Colonic mucosa (tissue), 4 donors: ENCODE measurements at places on chromosomes 5 and 9. TPM values are rescaled to one million over a fixed set of nuclear protein-coding genes. Genes with fewer than 3 reads are reported as not detected.

- no peak for DNase-seq
Observed at GRCh38 chr5:147669169-147669869, 113.2 kb downstream of the JAKMIP2 start.

DNA sequence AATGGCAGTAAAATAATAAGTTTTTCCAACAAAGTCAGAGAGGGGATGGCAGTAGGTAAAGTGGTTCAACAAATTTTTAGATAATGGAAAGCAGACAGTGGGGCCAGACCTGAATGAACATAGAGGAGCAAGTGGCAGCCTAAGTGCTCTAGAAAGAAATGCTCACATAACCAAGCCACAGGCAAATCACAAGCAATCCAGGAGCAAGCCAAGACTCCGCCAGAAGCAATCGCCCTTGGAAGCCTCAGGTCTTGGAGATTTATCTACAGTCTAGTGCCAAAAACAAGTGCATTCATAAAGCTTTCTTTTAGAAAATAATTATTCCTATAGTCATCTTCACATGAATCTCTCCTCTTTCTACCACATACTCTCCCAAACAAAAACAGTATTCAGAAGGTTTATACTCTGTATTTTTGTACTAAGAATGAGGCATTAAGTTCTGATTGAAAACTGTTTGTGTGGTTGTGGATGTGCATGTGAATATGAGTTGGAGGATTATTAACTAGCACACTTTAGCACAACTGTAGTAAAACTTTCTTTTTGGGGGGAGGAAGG is 375.5 kb downstream of the CDH9 start:
- DNase-seq, result no peak

- no peak for DNase-seq
Observed at GRCh38 chr5:148952097-148952867, 110.6 kb downstream of the SH3TC2 start.

GRCh38 chr5:55847837-55848236 is 3.3 kb upstream of the IL31RA start:
- DNase-seq, result no peak

DNA sequence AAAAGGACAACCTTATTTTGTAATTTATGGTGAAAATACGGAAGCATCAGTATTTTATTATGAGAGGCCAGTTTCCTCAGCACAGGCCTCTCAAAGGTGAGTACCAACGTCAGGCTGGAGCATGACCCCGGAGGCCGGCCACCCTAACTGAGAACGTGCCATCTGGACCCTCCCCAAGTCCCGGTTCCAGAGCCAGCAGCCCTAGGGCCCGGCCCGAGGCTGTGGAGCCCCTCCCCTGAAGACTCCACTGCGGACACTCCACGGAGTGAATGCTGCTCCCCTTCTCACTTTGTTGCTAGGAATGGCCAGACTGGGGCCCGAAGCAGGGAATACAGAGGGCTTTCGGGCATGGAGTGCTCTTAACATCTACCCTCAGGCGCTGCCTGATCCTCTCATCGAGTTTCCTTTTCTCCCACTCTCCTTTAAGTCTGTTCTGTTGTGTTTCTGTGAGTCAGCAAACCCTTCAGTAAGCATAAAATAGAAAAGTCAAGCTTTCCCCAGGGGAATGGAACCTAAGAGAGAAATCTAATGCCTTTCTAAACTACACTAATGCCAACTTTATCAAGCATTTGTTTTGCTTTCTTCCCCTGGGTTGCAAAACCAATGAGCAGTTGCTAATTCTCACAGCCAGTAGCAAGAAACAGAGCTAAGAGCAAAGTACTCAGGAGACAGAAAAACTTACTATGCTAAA is 4.5 kb downstream of the BRD9 start:
- DNase-seq, result no peak

- DNase-seq, result no peak
Observed at GRCh38 chr9:7467186-7467585, 332.4 kb downstream of the DMAC1 start.

DNA sequence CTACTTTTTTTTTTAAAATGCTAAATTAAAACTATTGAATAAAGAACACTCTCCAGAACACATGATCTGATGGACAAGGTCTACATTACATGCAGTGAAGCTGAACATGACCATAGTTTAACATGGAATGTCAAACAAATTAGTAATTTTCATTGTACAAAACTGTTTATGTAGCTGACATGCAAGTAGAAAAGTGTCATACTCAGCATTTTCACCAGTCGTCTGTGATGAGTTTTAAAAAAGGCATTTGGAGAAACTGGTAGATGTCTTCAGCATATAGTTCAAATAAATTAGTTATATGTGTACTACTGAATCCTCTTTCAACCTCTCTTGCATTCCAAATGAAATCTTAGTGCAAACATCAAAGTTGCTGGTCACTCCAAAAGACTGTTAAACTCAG is 301.9 kb downstream of the FER start:
- DNase-seq, result no peak

DNA sequence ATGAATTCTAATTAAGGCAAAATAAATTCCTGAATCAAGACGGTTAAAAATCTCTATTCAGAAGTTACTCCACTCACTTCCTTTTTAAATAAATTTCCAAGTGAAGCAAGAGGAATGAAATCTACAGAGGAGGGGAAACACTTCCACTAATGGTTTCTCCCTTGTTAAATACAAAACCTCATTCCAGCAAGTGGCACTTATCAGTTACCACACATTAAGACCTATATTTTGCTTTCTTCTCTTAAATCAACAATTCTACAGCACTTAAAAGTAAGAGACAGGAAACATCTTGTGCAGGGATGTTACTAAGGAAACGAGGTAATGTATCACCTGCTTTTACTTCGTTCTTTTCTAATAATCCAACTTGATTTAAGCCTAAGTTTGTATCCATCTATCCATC is 172.6 kb downstream of the RAPGEF6 start:
- no peak for DNase-seq

DNA sequence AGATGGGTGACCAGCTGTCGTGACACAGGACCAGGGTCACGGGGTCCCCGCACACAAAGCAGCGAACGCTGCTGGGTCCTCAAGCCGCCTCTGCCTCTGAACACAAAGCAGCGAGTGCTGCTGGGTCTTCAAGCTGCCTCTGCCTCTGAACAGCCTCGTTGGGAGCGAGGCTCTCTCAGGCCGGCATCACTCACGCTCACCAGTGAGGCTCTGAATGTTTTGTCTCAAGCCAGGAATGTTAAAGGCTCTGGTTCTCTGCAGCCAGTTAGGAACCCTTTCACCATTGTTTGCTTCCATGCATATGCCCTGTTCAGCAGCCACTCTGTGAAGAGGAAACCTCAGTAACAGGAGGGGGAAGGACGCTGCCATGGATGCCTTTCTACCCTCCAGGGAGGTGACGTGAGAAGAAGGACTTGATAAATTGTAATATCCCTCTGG is 82.7 kb upstream of the TAF11L2 start:
- DNase-seq, result no peak

GRCh38 chr5:2369178-2369577 is 382.3 kb downstream of the IRX2 start:
- DNase-seq, result no peak

DNA sequence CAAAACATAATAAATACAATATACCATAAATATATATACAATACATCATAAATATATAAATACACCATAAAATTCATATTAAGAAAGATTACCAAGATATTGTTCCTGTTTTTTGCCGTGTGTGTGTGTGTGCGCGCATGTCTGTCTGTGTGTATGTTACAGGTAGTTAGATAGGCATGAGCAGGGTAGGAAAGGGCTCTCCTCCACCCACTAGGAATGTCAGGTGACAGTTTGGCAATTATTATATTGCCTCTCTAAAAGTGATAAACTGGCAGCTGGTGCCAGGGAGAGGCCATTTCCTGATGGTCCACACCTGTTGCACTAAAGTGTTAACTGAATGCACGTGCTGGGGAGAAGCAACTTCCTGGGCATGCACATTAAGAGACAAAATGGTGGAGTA is 232.8 kb downstream of the ADAMTS6 start:
- no peak for DNase-seq

DNA sequence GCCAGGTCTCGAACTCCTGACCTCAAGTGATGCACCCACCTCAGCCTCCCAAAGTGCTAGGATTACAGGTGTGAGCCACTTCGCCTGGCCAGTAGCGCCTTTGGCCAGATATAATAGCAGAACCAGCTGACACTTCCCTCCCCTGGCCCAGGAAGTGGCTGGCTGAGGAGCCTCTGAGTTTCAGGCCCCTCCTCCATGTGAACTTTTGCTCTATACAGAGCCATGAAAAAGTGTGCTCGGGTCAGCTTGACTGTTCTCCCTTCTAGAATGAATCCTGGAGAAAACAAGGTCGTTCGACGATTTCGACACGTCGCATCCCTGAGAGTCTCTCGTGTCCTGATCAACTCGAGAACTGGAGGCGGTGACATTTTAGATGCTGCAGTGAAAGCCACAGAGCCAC is 8.6 kb upstream of the ZDHHC12 start:
- no peak for DNase-seq

- no peak for DNase-seq
Observed at GRCh38 chr9:4197548-4197947, 102.3 kb downstream of the GLIS3 start.

DNA sequence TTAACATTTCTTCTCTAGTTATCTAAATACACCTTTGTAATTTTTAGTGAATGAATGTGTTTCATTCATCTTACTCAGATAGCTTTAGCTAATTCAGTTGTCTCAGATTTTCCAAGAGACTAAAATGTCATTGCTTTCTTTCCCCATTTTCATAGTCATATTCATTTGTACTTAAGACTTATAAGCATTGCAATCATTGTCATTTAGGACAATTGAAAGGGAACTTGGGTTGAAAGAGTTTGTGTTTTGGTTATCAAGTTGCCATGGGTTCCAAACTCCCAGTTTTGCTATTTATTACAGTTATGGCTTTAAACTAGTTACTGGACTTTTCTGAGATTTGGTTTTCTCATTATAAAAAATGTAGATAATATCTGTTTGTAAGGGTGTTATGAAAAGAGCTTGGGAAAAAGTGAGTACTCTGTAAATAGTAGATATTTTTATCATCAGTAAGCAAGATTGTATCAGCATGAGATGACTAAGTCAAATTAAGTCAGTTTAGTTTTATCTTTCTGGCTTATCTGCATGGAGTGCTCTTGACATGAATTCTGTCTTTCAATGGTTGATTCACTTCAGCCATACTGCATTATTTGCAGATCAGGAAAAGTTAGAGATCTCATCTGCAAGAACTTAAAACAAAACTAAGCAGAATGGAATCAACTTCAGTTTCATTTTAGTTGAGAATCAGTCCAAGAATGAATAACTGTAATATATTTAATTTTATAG is 107.5 kb downstream of the PBX3 start:
- no peak for DNase-seq

DNA sequence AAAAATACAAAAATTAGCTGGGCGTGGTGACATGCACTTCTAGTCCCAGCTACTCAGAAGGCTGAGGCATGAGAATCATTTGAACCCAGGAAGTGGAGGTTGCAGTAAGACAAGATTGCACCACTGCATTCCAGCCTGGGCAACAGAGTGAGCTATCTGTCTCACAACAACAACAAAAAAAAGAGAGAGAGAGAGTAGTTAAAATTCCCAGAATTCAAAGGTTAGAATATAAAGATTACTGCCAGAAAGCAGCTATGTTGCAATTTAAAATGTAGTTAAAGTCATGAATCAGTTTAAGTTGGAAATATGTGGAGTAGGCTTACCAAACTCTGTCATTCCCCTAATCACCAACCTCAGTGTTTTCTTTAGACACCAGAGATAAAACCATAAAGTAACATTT is 58.7 kb upstream of the SUSD1 start:
- DNase-seq, result no peak

- no peak for DNase-seq
Observed at GRCh38 chr5:116436674-116437350, 137.8 kb downstream of the SEMA6A start.

- peak; percentile 45 for DNase-seq
Observed at GRCh38 chr9:121499427-121500164, at the start of gene GGTA1. Gene GGTA1, minus strand, starts transcription at chr9:121499844. Its CDS starts 31,922 bp downstream, at chr9:121467922.

- no peak for DNase-seq
Observed at GRCh38 chr5:82717738-82718137, 359.5 kb downstream of the TMEM167A start.

- no peak for DNase-seq
Observed at GRCh38 chr9:69981686-69982445, 61.8 kb upstream of the MAMDC2 start.

Gene GRXCR2
- total RNA-seq, result not detected

Gene ACTBL2
- not detected for total RNA-seq

Gene IFNE
- total RNA-seq, result not detected

Gene FSTL4
- total RNA-seq, result 0.89 TPM

Gene TMEM171
- 69.3 TPM for total RNA-seq
